OCI-LY7 (cell line): ENCODE measurements at places on chromosomes 16 and 17. TPM values are rescaled to one million over a fixed set of nuclear protein-coding genes. Genes with fewer than 3 reads are reported as not detected.

- DNase-seq = no peak
Observed at GRCh38 chr17:28957277-28957991, 6.1 kb upstream of the PHF12 start.

DNA sequence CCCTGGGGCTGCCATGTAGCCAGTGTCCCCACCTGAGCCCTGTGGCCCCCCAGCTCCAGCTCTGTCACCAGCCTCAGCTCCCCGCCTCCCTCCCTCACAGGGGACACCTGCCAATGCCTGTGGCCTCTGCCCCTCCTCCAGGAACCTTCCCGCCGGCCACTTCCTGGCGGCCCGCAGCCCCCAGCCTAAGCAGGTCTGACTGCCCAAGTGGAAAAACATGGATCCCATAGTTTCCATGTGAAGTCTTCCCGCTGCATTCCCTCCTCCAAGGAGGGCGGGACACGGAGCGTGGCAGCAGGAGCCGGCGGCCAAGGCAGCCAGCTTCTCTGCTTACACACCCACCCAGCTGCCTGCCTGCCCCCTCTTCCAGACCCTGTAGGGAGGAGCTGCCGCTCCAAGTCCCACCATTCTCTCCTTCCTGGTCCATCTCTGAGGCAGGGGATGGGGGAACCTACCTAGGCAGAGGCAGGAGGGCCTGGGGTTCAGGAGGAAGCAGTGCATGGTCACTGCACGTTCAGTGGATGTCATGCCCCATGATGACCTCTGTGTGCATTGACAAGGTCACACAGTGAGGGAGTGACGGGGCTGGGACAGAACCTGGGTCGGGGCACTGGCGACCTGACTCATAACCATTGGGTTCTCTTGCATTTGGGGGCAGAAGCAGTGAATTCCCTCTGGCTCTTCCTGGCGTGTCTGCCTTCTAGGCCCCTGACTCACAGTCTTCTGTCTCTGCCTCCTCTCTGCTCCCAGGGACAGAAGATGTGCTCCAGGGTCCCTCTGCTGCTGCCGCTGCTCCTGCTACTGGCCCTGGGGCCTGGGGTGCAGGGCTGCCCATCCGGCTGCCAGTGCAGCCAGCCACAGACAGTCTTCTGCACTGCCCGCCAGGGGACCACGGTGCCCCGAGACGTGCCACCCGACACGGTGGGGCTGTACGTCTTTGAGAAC, 8.7 kb downstream of the VASN start:
- no peak for DNase-seq

- DNase-seq = no peak
Observed at GRCh38 chr17:79841369-79842135, 2.3 kb upstream of the CBX4 start.

GRCh38 chr16:86086471-86086870, 187.5 kb downstream of the IRF8 start:
- no peak for DNase-seq

GRCh38 chr16:86862595-86863280, 284.4 kb downstream of the FOXL1 start:
- no peak for DNase-seq

DNA sequence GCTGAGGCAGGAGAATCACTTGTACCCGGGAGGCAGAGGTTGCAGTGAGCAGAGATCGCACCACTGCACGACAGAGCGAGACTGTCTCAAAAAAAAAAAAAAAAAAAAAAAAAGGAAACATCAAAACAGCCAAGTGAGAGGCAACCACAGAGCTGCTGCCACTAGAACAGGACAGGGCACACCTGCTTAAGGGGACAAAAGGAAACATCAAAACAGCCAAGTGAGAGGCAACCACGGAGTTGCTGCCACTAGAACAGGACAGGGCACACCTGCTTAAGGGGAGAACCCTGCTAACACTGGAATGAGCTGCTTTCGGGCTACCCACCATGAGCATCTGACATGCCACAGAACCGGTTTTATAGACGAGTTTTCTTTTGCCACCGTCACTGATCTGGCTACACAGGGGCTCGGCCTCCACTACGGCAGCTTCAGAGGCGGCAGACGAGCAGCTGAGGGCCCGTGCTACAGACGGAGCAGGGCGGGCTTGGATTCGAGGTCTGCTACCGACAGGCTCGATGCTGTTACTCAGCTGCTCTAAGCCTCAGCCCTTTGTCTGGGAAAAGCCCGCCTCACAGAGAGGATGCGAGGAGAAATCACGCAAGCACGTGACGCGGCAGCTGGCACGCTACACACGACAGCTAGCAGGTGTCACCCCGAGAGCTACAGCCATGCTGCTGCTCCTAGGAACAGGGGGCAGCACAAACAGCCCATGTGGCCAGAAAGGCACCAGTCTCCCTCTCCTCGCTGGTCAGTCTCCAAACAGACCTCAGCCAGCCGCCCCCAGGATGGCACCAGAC, 2.0 kb downstream of the P4HB start:
- DNase-seq = no peak

DNA sequence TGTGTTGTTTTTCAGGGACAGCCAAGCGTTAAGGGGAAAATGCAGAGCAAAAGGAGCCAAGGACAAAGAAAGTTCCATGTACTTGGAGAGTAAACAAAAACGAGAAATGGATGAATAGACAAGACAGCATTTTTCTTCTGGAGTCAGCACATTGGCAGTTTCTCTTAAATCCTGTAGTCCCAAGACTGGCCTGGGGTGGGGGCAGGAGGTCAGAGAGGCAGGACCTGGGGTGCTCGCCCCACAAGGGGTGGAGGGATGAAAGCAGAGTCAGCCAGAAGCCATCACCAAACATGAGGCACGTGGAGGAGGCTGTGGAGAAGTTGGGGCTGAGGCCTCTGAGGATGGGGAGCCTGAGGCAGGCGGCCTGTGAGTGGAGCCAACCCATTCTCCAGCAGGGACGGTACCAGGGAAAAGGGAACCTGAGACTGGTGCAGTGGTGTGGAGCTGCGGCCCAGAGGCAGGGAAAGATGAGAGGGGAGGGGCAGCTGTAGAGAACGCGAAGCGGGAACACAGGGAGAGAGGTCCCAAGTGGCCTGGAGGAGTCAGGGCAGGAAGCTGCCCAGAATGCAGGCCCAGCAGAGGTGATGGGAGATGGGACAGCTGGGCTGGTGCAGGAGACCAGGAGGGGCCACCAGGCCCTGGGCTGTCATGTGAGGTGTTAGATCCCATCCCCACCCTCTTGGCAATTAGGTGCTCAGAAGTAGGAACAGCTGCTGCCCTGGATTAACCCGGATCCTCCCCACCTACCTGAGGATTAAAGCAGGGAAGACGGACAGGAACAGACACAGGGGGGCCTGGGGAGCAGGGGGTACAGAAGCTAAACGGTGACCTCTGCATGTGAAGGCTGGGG, 3.3 kb downstream of the TLCD3B start:
- DNase-seq = no peak

DNA sequence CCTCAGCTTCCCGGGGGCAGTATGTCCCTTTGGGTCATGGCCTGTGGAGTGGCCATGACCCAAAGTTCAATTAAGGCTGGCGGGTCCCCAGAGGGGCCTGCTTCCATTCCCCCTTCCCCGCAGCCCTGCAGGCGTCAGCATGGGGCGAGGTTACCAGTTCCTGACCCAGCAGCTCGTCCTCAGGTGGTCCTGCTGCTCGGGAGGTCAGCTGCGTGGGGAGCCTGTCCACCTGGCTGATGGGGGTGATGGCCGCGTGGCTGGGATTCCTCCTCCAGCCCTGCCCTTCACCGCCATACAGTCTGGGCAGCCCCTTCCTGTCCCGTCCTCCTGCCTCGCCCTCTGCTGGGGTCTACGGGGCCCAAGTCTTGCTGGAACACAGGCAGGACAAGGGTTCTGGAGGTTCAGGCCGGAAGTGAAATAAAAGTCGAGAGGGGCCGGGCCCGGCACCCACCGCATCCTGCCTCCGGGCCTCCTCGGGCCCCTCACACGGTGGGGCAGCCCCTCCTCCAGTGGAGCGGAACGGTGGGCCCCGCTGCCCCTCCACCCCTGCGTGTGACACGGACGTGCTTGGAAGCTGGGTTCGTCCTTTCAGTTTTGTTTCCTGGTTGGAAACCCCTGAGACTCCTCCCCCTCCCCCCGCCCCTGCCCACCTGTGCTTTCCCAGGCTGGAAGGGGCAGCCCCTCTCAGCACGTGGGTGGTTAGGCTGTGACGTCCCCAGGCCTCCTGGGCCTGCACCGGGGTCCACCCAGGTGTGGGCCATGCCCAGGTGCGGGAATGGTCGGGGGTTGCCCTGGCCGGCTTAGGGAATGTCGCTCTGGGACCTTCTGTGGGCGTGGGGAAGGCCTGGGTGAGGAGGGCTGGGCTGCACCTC, 6.8 kb downstream of the UBALD2 start:
- DNase-seq = peak; percentile 89

DNA sequence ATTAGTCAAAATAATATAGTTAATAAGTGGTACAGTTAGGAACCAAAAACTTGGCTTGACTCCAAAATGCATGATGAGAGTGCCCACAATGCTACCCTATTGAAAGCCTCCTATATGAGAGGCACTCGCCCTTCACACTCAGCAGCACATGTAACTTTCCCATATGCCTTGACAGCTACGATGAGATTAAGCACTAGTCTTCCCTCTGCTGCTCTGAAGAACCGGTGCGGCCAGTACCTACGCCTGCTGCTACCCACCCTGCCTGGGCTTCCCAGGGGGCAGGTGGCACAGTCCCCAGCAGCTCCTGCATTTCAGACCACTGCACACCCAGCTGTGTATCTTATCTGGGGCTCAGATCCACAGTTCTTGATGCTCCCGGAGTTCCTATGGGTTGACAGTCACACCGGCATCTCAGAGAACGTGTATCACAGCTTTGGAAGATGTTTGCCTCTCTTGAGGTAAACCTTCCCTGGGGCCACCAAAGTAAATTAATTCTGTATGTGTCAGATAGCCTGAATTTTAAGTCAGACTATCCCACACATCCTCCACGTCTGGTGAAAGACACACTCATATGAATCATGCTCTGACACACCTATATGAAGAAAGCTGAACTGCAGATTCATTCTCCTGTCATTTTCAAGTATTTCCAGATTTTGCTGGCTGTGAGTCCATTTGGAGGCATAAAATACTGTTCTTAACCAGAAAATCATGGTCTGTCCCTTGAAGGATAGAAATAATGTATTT, 77.8 kb downstream of the MYH10 start:
- DNase-seq = no peak

DNA sequence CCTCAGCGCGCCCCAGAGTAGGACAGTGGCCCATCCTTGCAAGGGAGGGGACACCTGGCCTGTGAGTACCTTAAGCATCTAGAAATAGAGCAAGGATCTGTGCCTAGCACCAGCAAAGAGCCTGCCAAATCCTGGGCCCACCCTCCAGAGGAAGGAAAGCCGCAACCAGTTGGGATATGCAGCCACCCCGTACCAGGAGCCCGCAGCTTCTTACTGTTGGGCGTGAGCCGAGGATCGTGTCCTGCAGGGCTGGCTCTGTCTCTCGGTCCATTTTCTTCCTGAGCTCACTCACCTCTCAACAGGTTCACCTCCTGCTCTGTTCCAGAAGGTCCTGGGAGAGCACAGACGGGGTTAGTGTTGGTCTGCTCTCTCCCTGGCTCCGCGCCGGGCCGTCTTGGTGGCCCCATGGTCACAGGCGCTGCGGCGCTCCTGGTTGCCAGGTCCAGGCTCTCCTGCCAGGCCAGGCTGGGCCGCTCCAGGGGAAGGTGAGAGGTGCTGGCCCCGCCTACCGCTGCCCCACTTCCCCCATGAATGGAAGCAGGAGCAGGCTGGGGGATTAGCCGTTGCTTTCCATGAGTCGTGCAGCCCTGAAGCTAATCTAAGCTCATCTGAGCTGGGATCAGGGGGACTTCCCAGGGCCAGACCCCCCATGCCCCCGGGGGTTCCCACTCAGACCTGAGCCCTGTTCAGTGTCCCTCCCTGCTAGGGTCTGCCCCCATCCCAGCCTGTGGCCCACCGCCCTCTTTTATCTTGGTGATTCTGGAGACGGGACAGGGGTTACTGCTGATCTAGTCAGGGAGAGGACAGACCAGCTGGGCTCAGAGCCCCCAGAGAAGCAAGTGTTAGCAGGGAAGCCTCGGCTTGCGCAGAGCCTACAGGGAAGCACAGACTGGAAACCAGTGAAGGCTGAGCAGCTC, 12.7 kb downstream of the ENDOV start:
- DNase-seq = no peak

- peak; percentile 59 for DNase-seq
Observed at GRCh38 chr16:1723450-1724147, 17.6 kb downstream of the MAPK8IP3 start.

GRCh38 chr16:70563636-70564035, 40.0 kb downstream of the SF3B3 start:
- no peak for DNase-seq

DNA sequence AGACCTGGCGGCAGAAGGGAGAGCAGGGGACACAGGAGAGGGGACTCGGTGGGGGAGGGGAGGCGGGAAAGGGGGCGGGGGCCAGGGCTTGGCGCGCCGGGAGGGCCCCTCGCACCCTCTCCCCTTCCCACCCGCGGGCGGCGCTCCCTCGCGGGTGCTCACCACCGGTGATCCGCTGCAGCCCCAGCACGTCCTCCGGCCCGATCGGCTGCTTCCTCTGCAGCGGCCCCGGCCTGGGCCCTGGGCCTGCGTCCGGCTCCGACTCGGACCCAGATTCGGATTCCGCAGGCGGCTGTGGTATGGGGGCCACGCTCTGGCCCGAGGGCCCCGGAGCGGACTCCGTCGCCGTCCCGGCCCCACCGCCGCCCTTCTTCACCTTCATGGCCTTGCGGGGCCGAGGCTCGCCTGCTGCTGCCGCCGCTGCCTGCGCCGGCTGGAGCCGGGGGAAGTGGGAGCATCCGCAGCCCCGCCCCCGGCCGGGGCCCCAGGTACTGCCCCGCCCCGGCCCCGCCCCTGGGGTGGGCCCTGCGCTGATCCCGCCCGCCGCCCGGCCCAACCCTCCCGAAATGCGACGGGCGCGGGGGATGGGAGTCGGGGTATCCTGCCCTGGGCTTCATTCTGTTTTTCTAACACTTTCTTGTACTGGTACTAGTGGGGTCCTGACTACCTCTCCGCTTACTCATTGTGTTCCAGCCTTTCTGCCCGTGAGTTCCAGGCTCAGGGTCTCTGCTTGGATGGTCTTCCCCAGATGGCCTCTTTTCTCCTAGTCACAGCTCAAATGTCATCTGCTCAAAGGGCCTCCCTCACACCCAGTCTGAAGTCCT, at the start of gene UNC119:
TSS of gene UNC119 (minus strand) at position 449 of the 824 bp plus-strand sequence. CDS start at position 382, 67 bp downstream.
- peak; percentile 86 for DNase-seq

GRCh38 chr16:5642011-5642410, 544.4 kb upstream of the EEF2KMT start:
- DNase-seq = no peak

Gene SOCS1
- total RNA-seq = 23.4 and 28.7 TPM in 2 replicates

Gene SPN
- total RNA-seq = 87.6 and 90.5 TPM in 2 replicates

Gene ST6GALNAC1
- not detected in 2 replicates for total RNA-seq

Gene MLLT6
- 174 and 175 TPM in 2 replicates for total RNA-seq

Gene TPSG1
- not detected in 2 replicates for total RNA-seq
